ENCODE measurements at places on chromosomes 3 and 15.

- no peak for DNase-seq
Measured at GRCh38 chr3:49725906-49726681, 2.3 kb upstream of the GMPPB start.

DNA sequence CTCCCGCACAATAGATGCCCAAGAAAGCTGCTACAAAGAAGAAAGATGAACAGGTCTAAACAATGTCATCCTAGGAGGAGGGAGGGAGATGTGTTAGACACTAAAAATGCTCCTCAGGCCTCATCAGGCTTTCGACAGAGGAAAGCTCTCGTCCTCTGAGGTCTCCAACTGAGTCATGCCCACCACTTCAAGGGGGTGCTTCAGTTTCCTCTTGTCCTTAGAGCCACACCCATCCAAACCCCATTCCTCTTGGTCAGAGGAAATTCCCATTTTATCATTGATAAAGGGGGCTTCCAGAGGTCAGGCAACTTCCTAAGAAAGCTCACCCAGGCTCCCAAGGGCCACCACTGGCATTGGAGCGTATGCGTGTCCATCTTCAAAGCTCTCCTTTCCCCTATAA lies 50.1 kb downstream of the HEG1 start:
- no peak for DNase-seq

- DNase-seq, result no peak
Measured at GRCh38 chr15:91712286-91712685, 141.2 kb upstream of the SLCO3A1 start.

DNA sequence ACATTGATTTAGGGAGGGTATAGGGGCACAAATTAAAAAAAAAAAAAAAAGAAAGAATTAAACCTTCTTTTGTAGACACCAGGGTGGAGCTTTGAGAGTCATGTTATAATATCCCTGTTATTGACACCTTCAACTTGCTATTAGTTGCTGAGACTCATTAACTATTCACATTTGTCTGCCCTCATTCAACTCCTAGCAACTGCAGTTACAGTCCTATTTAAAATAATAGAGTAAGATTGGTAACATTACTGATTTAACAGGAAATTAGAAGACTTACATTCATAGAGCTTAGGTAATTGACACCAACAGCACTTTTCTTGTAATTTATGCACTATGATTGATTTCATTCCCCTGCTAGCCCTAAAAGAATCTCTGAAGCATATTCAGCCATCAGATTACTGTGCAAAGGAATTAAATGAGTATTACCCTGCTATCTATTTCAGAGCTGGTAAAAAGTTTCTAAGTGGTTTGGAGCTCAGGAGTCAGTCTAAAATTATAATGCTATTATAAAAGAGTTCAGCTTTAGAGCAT lies 148.8 kb upstream of the TBL1XR1 start:
- no peak for DNase-seq

DNA sequence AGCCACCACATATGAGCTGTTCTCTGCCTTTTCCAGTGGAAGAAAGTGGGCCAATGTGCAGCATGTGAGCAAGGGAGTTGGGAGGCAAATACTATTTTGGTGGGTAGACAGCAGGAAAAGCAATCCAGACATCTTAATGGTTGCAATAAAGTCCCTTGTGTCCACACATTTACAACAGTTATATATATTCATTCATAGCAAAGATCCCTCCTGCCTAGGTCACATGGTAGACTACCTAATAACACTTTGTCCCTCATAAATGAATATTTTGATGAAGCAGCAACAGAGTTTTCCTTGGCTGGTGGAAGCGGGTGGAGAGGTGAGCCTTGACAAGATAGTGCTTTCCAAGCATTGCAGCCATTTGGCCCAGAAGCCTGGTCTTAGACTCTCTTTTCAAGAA lies 6.2 kb upstream of the NSMCE3 start:
- DNase-seq, result no peak
